AG04449 (cell line): ENCODE measurements at places on chromosomes 4 and X.

DNA sequence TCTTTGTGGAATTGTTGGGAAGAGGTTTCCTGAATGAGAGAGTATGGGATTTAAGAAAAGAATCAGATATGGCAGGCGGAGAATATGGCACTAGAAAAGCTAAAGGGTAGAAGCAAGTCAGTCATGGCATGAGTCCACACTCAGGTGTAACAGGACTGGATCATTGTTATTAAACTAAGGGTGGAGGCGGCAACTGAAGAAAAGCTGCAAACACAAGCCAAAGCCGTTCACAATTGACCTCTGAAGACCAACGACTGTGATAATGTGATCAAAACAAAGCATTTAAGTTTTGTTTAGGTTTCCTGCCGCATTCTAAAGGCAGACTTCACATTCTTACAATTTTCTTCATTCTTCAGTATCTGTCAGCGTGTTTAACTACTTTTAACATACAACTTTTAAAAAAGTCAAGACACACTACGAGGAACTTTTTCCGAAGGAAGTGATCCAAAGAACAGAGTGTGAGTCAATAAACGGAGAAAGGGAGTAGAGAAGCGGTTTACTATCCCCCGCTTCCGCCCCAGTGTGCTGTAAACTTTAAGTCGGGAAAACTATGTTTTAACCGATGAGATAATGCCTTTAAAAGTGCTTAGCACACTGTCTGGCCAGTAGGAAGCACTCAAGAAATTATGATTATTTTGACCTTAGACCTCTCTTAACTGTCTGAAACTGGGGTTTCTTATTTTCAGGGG is 909 bp upstream of the SLAIN2 start:
- no peak for DNase-seq

DNA sequence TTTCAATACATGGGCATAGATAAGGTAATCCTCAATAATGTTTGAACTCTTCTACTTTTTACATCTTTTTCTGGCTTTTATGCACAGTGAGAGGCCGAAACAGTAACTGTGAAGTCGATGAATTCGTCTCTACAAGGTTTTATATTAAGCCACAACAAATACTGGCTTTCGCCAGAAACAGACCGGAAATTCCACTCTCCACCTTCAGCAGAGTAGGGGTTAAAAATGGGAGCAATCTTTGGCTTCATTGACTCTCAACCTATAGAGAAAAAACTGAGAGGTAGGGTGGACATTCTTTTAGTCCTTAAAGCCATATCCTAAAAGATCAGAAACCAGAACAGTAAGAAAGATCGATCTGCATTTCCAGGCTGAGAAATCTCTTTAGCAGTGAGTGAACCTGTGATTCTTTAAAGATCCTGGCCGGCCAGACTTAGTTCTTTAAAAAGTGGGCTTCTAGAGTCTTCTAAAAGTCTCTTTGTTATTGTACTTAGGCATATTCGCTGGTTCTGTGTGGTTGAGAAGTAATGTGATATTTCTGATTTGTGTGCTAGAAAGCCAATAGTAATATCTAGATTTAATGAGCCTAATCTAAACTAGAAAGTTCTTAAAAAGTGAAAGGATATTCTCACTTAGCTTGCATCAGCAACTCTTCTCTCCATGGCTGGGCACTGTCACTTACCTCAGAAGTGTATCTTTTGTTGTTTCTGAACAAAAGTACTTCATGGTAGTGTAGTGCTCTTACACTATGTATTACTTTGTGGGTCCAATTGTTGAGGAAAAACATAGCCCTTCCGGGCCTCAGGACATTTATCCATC is 2.0 kb downstream of the HSPA4L start:
- no peak for DNase-seq

DNA sequence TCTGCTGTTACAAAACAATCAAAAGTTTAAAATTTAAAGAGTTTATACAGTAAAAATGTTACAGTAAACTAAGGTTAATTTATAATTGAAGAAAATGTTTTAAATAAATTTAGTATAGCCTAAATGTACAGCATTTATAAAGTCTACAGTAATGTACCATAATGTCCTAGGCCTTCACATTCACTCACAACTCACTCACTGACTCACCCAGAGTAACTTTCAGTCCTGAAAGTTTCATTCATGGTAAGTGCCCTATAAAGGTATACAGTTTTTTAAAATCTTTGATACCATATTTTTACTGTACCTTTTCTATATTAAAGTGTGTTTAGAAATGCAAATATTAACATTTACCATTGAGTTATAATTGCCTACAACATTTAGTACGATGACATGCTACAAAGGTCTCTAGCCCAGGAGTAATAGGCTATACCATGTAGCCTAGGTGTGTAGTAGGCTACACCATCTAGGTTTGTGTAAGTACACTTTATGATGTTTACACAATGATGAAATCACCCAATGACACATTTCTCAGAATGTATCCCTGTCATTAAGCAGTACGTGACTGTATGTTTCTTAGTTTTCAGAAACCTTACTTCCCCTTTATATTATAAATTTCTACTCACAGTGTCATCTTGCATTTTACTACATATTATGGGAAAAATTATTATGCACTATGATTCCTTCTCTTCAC is 320.8 kb downstream of the ADAM29 start:
- DNase-seq: no peak

GRCh38 chr4:76484654-76485053 is 49.6 kb downstream of the SHROOM3 start:
- DNase-seq: no peak

DNA sequence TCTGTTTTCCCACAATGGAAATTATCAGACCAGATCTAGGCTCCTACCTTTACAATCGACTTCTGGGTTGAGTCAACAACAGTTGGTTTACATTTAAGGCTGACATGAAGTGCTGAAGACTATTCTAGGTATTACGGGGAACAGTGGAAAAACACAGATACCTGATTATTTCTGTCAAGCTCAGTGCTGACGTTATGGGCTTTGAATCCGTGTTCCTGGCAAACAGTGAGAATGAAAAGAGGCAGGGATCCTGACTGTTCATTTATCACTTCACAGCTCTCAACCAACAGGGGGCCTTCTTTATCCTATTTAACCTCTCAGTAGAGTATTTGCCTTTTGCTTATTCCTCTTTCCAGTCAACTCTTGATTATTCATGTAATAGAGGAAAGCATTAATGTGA is 43.1 kb downstream of the TMEM164 start:
- no peak for DNase-seq

GRCh38 chr4:74368596-74368995 is 3.7 kb downstream of the EREG start:
- no peak for DNase-seq

- no peak for DNase-seq
Observed at GRCh38 chrX:55057675-55058249, 17.1 kb upstream of the PAGE2B start.

GRCh38 chrX:120514236-120514635 is 45.1 kb upstream of the LAMP2 start:
- DNase-seq: no peak

GRCh38 chr4:89119836-89120235 is 8.5 kb downstream of the TIGD2 start:
- DNase-seq: no peak

- DNase-seq: no peak
Observed at GRCh38 chr4:148224476-148224875, 217.7 kb downstream of the NR3C2 start.

DNA sequence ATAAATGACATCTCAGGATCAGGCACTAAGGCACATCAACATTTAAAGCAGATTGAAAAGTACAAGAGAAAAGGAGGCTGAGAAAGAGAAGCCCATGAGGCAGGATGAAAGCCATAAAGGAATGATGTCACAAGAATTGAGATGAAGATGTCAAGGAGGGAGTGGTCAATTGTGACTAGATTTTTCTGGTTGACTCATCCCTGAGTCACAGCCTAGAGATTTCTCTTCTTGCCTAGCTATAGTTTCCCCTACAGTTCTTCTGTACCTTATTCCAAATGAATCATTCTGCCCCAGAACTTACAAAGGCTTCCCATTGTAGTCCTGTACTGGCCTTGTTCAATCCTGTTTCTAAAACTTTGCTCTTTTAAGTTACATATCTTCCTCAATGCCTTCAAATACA is 3.4 kb upstream of the USP53 start:
- DNase-seq: no peak

DNA sequence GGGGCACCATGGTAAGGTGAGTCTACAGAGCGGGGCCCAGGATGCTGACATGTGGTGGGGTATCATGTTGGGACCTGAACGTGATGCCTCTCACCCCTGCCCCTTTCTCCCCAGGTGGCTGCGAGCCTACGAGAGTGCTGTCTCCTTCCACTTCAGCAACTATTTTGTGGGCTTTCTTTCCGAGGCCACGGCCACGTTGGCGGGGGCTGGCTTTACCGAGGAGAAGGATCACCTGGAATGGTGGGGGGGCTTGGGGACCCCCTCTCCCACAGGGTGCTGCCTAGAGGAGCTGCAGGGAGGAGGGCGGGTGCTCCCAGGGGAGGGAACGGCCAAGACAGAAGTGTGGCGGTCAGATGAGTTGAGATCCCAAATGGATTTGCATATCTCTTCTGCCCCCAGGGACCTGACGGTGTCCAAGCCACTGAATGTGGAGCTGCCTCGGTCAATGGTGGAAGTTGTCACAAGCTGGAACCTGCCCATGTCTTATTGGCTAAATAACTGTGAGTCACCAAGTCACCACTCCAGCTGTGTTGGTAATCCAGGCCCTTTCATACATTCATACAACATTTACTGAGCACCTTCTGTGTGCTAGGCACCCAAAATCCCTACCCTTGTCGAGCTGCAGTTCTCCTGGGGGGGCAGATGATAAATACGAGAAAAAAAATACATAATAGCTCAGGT is 5.5 kb downstream of the PORCN start:
- no peak for DNase-seq

GRCh38 chr4:86557526-86557925 is 36.6 kb upstream of the PTPN13 start:
- no peak for DNase-seq

- DNase-seq: no peak
Observed at GRCh38 chr4:1378559-1379231, 27.5 kb downstream of the NKX1-1 start.

- DNase-seq: no peak
Observed at GRCh38 chr4:66606908-66607307, 936.6 kb upstream of the EPHA5 start.

- DNase-seq: no peak
Observed at GRCh38 chr4:172073590-172073989, 260.4 kb downstream of the GALNTL6 start.

DNA sequence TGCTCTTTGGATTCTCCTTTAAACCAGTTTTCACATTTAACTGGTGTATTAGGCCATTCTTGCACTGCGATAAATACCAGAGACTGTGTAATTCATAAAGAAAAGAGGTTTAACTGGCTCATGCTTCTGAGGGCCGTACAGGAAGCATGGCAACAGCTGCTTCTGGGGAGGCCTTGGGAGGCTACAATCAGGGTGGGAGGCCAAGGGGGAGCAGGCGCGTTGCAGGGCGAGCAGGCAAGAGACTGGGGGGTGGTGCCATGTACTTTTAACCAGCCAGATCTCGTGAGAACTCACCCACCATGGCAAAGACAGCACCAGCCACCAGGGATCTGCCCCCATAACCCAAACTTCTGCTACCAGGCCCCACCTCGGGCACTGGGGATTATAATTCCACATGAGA is 38.1 kb downstream of the RNF212 start:
- no peak for DNase-seq

DNA sequence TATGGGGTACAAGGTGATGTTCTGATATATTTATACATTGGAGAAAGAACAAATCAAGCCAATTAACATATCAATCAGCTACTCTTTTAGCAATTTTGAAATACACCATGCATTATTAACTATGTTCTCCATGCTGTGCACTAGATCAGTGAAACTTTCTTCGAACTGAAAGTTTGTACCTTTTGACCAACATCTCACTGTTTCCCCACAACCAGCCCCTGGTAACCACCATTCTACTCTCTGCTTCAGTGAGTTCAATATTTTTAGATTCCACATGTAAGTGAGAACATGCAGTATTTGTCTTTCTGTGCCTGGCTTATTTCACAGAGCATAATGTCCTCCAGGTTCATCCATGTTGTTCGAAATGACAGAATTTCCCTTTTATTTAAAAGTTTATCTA is 246.1 kb upstream of the VCX start:
- no peak for DNase-seq

- no peak for DNase-seq
Observed at GRCh38 chr4:22850055-22850454, 157.3 kb downstream of the GBA3 start.

DNA sequence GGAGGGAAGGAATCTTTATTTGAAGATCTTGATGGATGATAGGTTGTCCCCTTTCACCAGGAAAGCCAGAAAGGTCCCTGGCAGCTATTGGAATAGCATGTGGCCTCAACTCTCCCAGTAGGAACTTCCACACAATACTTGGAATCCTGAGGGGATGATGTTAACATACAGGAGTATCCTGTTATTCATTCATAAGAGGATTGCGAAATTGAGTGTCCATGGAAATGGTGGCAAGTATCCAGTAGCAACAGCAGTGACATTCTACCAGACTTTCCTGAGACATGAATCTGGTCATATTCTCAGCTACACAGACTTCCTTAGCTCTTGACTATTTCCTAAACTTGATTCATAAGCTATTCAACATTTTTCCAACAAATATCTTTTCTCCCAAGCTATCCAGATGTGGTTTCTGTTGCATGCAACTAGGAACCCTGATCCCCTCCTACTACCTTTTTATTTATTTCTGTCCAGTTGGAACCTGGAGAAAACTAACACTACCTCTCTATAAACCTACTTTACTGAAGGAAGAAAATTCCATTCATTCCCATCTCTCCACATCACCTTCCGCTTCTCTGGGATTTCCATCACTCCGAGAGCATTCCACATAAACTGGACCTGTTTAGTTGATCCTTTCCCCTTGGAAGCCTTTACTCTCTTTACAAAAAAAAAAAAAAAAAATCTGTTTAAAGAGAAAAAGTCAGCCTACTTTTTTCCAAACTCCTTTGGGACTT is 101.8 kb downstream of the ANXA5 start:
- no peak for DNase-seq

DNA sequence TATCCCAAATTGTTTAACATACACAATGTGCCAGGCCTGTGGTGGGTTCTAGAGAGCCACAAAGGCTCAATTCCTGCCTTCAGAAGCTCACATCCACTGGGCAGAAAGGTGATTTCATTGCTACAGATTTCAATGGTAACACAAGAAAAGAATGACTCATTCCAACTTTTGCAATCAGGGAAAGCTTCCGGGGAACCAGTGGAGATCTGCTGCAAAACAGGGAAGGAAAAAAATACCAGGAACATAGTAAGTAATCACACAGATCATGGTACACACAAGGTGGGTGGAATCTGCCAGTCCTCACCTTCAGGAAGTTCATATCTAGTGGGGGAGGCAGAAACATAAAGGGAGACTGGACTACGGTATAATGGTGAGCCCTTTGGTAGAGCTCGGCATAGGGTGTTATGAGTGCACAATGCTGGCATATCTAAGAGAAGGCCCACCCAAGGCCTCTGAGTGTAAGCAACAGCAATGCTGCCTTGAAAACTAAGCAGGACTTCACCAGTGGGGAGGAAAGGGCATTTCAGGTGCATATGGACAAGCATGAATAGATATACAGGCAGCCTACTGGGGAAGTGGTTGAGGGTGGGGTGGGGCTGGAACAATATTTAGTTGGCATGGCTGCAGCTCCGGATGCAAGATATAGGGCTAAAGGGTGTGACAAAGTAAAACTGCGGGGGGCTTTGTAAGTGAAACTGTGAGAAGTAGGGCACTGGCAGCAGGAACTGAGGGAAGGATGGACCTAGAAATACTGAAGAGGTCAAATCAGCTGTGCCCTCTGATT is 24.2 kb downstream of the GPRIN3 start:
- no peak for DNase-seq
